Stimulated activated CD4-positive, alpha-beta T cell treated with anti-CD3 and anti-CD28 coated beads, Interleukin-4, amount 100 ng/mL, for 48 hours (primary cell): ENCODE measurements at places on chromosomes 11 and 22.

GRCh38 chr11:72828081-72828567 is 13.9 kb downstream of the ATG16L2 start:
- no peak for DNase-seq

DNA sequence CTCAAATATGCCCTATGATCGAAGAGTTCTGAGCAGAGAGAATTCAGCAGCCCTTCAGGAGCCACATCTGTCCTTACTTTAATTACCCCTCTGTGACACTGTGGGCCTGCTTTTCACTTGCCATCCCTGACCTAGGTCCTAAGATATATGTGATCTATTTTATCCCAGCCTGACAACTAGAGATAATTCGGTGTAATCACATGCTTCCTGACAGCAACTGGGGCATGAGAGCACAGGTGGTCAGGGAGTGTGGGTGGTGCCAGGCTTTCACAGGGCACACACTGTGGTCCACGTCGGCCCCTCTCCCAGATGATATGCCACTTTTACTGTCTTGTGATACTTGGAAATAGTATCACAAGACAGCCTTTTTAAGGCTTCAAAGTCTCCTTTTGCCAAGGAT is 3.9 kb downstream of the TUBA8 start:
- no peak for DNase-seq

DNA sequence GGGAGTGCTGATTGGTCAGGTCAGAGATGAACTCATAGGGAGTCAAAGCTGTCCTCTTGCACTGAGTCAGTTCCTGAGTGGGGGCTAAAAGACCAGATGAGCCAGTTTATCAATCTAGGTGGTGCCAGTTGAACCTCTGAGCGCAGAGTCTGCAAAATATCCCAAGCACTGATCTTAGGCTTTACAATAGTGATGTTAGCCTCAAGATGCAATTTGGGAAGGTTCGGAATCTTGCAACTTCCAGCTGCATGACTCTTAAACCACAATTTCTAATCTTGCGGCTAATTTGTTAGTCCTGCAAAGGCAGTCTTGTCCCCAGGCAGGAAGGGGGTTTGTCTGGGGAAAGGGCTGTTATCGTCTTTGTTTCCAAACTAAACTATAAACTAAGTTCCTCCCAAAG is 92.3 kb upstream of the PARVA start:
- DNase-seq: no peak

DNA sequence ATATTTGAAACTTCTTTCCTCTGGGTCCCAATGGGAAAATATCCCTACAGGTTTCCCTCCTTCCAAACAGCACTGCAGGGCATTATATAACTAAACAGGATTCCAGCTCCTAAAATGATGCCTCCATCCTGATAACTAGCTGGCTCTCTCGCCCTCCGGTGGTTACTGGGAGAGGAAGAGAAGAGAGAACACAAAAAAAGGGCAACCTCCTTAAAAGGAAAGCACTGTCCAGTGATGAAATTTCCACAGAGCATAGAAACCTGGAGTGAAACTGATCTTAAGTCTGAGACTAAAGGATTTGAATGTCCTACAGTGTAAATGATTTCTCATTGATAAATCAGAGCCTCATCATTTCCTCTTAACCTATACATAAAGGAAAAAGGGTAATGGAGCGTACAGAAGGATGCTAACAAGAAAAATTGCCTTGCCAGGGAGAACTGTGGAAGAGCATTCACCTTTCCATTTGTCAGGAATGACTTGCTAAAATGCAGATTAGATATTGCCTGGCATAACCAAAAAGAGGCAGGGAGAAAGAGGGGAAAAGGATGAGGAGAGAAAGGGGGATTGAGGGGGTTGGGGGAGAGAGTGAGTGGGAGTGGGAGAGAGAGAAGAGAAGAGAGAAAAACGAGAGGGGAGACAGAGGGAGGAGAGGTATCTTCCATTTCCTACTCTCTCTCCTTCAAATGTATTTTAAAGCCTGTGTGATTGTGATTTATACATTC is 121.3 kb downstream of the APOL5 start:
- DNase-seq: no peak

DNA sequence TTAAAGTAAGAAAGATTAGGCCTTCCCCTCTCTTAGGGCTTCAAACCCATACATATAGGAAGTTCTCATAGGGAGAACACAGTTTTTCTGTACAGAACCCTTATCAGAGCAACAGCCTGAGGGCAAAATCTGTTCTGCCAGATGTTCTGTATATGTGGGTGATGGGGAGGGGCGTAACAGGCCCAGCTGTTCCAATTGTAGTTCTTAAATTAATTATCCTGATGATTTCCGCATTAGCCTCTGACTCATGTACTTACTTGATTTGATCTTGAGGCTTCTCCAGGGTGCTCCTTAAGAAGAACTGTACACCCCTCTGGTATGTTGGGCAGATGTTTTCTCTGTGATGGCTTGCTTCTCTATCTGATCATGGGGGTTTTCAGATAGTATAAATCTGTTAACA is 123.1 kb upstream of the C11orf87 start:
- DNase-seq: no peak

DNA sequence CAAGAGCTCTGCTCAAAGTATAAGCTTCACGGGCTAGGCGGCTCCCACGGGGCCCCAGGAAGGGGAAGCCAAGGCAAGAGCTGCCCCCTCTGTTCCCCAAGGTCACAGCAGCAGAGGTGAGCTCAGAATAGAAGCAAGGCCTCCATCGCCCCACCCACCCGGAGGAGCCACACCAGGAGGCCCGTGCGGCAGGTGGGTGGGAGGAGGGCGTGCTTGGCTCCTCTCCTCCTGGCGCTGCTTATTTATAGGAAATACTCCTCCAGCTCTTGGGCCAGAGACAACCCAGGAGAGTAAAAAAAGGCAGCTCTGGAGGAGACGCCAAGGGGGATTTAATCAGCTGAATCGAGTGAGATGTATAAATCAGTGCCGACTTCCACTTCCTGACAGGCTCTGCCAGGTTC is 87.8 kb downstream of the FEZ1 start:
- DNase-seq: no peak
